Aortic smooth muscle cell (primary cell): ENCODE measurements at places on chromosomes 12 and 14. TPM values are rescaled to one million over a fixed set of nuclear protein-coding genes. Genes with fewer than 3 reads are reported as not detected.

TNFAIP2 gene
- 65.9 and 69.1 TPM in 2 replicates for total RNA-seq

CD27 gene
- 0.12 and 0.13 TPM in 2 replicates for total RNA-seq

GOLGA3 gene
- total RNA-seq, result 132 and 178 TPM in 2 replicates

RNASE1 gene
- total RNA-seq, result 3.6 and 7.1 TPM in 2 replicates

DHH gene
- total RNA-seq, result under 0.01 and 0.06 TPM in 2 replicates

SPIC gene
- total RNA-seq, result not detected in 2 replicates

KRT72 gene
- total RNA-seq, result not detected in 2 replicates

CCDC198 gene
- total RNA-seq, result under 0.01 and 0.53 TPM in 2 replicates

ANAPC7 gene
- 48.6 and 53.5 TPM in 2 replicates for total RNA-seq

GPR137C gene
- total RNA-seq, result 0.26 and 0.56 TPM in 2 replicates

HCAR1 gene
- 0.37 and 0.53 TPM in 2 replicates for total RNA-seq

LTBR gene
- 42.1 and 47.6 TPM in 2 replicates for total RNA-seq

SYNE3 gene
- total RNA-seq, result 38.7 and 57.7 TPM in 2 replicates

TTC6 gene
- not detected in 2 replicates for total RNA-seq

OVCH1 gene
- total RNA-seq, result 0.12 and 0.26 TPM in 2 replicates
